HFF-Myc (cell line): ENCODE measurements at places on chromosomes 11 and 22.

DNA sequence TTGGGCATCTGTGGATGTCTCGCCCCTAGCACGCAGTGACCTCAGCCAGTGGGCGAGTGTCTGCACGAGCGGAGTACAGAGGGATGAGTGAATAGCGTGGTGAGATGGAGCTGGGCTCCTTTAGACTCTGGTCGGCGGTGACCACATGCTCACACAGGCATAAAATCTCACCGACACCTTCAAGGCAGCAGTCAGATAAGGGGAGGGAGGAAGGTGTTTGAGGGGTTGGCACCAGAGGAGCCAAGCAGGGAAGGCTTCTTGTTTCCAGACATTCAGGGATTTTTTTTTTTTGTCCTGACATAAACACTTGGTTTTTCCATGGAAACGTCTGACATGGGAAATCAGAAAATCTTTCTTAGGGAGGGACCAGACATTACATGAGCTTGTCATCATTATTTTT, 35.8 kb downstream of the GRIK4 start:
- DNase-seq, result no peak

GRCh38 chr11:31805629-31806185, 5.4 kb downstream of the PAX6 start:
- no peak for DNase-seq

GRCh38 chr22:20429254-20430100, 8.1 kb downstream of the SCARF2 start:
- no peak for DNase-seq

DNA sequence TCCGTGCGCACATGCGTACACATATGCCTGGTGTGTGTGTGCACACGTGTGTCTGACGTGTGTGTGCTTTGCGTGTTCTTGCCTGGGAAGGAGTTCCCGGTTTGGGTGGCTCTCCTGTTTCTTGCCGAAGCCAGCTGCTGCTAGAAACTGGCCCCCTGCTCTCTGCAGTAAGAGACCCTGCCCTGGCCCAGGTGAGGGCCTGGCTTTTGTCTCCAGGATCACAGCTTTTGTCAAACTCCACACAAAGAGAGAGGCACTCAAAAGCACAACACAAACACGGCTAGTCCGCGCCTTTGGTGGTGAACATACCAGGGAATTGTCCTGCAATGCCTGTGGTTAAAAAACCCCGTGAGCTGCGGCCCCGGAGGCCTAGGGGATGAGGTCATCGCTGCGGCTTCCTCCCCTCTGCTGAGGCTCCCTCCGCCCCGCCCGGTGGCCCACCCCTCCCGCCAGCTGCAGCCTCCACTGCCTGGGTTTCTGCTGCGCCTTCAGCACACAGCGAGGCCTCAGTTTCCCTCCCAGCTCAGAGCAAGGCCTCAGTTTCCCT, 88.9 kb downstream of the KCNQ1 start:
- peak; percentile 59 for DNase-seq

DNA sequence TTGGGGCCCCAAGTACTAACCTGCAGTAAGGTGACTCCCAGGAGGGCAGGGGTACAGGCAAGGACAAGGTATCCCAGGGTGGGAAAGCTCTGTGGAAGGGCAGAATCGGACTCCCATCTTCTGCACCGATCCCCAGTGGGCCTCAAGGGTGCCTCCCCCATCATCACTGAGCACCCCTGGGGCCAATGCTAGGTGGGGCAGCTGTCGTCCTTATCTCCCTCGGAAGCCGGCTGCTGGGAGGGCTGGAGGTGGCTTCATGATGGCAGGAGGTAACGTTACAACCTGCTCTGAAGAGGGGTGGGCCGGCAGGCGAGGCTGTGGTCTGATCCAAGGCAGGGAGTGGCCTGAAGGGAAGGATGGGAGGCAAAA, 87.6 kb upstream of the LINC01488 start:
- no peak for DNase-seq

GRCh38 chr11:57761301-57762234, at the start of gene CTNND1:
Gene CTNND1 (plus strand): TSS chr11:57761802. CDS start chr11:57791479, 29,677 bp downstream.
- DNase-seq, result peak; percentile 94
